ENCODE measurements at places on chromosomes 11 and 22.

- DNase-seq: no peak
Measured at GRCh38 chr11:19674836-19675235, 37.8 kb upstream of the NAV2 start.

DNA sequence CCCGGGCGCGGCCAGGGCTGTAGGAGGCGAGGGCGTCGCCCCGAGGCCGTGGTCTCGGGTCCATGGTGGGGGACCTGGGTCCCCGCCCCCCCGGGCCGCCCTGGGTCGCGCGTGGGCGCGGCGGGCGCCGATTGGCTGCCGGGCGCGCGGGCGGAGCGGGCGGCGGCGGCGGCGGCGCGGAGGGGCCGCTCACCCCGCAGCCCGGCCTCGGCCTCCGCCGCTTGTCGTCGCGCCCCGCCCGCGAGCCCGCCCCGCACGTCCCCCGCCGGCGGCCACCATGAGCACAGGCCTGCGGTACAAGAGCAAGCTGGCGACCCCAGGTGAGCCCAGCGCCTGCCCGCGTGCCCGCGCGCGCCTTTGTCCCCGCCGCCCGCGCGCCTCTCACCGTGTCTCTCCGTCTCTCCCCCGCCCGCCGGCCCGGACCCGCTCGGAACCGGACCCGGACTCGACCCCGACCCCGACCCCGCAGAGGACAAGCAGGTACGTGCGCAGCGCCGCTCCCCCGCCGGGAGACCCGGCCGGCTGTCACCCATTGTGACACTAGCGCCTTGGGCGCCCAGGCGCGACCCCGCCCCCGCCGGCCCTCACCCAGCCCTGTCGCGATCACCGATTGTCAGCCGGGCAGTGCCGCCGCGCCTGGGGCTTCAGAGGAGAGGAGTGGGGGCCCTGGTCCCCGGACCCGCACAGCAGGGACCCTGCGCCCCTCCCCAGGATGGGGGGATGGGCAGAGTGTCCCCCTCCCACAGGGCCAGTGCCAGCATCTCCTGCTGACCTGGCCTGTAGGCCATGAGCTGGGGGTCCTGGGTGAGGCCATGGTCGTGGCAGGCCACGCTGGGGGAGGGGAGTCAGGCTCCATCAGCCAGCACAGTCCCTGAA lies at the start of gene SEPTIN5:
Gene SEPTIN5 (plus strand): TSS at position 192 of the 876 bp plus-strand sequence. CDS start 86 bp downstream, at position 278.
- DNase-seq: no peak

DNA sequence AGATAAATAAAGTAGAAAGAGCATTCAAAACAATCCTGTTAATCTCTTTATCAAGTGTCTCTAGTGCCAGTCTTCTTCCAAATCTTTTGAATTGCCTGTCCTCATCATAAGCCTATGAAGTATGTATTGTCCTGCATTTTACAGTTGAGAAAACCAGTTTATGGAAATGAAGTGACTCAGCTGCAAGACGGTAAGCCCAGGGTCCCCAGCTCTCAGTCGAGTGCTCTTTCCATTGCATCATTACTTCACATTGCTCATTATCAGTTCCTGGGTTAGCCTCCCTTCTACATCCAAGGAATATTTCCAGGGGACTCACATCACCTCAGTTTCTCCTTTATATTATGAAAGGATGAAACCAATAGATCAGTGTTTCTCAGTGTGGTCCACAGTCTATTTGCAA lies 9.1 kb upstream of the P4HA3 start:
- peak; percentile 30 for DNase-seq

- DNase-seq: no peak
Measured at GRCh38 chr11:76674517-76675400, 4.2 kb upstream of the LRRC32 start.

- DNase-seq: peak; percentile 53
Measured at GRCh38 chr11:131430473-131431208, 60.2 kb downstream of the NTM start.

GRCh38 chr11:12995188-12995587 lies 13.9 kb upstream of the RASSF10 start:
- DNase-seq: no peak

GRCh38 chr11:44427432-44427831 lies 117.5 kb upstream of the ALX4 start:
- no peak for DNase-seq

- DNase-seq: no peak
Measured at GRCh38 chr22:38071421-38072321, 12.3 kb downstream of the SLC16A8 start.

DNA sequence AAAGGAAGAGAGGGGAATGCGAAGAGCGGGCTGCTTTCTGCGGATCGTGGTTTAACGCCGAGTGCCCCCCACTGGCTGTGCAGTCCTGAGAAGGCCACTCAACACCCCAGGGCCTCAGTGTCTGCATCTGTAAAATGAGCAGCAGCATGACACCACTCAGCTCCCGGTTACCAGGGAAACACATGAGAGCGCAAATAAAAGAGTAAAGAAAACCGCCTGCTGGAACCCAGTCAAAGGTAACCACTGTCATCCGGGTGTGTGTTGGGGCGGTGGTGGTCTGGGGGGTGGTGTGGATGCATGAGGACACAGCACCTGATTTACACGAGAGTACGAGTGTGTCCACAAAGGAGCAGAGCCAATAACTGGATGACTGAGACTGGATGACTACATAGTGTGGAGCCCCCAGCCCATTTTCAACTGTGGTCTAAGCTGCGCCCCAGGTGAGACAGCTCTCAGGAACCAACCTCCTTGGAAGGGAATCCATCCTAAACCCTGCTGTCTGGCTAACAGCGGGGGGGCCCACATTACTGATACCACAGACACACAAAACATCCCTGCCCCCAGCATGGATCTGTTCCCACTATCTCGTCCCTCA lies 5.7 kb downstream of the CELSR1 start:
- no peak for DNase-seq

DNA sequence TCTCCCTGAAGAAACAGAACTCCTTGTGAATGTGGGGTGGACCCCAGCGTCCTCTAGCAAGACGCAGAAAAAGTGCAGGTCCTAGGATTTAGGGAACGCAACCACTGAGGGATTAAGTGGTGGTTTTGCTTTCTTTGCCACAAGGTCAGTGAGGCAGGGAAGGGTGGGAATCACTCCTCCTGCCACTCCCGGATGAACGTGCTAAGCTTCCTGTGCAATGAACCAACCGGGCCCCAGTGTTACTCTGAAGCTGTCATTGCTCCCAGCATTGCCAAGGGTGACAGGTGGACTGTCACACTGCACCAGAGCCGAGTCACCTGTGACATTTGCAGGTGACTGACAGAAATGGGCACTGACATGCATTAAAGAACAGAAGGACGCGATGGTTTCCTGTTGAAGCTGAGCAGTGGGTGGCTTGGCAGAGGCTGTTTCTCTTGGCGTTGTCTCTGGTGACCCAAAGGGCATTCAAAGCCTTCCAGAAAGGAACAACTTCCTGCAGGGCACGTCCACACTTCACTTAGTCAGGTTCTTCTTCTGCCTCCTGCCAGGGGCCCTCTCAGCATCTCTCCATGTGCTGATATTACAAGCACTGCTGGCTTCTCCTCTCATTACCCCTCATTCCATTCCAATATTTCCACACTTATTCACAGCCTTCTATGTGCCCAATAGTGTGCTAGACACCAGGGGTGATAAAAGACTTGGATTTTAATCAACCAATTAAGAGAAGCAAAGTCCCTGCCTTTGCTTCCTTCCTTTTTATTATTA lies 9.7 kb downstream of the KIRREL3 start:
- DNase-seq: peak; percentile 65

DNA sequence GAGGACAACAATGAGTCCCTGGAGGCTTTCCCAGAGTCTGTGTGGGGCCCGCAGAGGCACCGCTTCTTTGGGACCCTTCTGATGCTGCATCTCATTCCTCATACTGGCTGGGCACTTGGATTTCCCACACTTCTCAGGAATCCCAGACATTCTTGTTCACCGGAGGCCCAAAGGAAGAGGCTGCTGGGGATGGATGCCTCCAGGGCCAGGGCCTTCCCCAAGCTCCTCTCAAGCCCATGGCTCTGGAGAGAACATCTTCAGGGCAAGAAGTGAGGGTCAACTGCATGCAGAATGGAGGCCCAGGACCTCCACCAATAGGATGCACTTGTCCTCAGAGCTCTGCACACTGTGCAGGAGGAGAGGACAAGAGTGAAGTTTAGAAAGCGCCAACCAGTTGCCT lies 34.6 kb downstream of the DKK3 start:
- DNase-seq: peak; percentile 81

DNA sequence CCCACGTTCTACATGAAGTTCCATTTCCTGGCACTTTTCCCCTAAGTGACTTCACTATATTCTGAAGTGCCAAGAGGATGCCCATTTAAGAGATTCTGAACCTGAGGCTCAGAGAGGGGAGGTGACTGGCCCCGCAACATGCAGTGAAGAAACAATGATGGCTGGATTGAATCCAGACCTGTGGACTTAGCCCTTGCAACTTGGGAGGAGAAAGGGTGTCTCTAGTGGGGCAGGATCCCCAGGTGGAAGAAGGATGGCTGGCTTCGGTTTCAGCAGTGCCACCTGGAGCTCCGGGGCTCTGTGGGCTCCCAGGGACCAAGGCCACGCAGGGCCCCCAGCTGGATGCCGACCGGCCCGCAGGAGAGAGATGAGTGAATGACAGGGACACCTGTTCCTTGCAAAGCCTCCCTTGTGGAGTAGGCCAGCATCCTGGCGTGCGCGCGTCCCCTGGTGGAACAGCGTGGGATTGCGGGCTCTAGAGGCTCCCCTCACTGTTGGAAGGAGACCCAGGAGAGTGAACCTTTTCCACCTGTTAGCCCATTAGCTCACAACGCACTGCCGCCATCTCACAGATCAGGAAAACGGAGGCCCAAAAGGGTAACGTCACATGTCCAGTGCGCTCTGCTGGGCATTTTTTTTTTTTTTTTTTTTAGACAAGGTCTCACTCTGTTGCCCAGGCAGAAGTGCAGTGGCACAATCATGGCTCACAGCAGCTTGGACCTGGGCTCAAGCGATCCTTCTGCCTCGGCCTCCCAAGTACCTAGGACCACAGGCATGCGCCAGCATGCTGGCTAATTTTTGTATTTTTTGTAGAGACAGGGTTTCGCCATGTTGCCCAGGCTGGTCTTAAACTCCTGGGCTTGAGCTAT lies 104.7 kb downstream of the KIAA1671 start:
- DNase-seq: peak; percentile 17

GRCh38 chr11:128745311-128746136 lies 51.7 kb downstream of the FLI1 start:
- peak; percentile 67 for DNase-seq

GRCh38 chr11:71381781-71382505 lies 66.2 kb downstream of the DHCR7 start:
- DNase-seq: no peak

GRCh38 chr11:43738600-43739409 lies 58.3 kb downstream of the HSD17B12 start:
- DNase-seq: peak; percentile 86

DNA sequence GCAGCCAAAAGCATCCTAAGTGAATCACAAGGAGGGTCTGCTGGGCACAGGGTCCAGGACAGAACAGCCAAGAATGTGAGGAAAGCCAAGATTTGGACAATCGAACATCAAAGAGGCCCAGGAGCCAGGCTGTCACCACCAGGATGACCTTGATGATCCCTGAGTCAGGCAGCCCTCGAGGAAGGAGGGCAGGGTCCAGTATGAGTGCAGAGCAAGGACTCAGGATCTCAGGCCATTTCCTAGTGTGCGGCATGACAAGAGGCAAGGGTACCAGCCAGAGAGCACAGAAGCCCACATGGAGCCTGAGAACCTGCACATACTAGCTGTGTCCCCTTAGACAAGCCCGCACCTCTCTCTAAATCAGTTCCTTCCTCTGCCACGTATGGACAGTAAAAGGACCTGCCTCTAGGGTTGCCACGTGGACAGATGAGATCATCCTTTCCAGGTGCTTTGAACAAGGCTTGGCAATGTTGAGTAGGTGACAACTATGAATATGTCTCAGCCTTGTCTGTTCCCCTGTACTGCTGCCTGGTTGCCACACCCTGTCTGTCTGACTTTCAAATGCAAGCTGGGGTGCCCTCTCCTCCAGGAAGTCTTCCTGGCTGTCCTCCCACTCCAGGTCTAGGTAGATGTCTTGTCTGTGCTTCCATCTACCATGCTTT lies 32.2 kb upstream of the ISX start:
- no peak for DNase-seq

GRCh38 chr11:13229136-13229535 lies 48.5 kb upstream of the BMAL1 start:
- no peak for DNase-seq

DNA sequence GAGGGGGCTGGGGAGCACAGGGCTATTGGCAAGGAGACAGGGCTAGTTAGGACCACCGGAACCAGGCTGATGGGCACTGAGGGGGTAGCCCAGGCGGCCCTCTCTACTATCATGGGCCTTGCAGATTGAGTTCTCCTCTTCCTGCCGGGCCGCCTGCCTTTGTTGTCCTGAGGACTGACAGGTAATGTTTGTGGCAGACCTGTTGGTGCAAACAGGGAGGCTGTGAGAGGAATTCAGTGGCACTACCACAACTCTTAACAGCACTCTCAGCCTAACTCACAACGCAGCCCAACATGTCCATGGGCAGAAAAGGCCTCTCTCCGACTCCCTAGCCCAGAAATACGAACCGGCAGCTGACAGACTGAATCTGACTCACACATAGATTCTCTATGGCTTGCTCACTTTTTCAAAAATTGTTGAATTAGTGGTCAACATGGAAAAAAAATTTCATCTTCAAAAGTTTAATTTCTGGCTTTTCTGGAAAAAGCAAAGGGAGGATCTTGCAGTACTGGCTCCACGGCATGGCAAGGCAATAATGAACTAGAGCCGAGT lies 11.4 kb downstream of the KCNJ5 start:
- DNase-seq: peak; percentile 72

DNA sequence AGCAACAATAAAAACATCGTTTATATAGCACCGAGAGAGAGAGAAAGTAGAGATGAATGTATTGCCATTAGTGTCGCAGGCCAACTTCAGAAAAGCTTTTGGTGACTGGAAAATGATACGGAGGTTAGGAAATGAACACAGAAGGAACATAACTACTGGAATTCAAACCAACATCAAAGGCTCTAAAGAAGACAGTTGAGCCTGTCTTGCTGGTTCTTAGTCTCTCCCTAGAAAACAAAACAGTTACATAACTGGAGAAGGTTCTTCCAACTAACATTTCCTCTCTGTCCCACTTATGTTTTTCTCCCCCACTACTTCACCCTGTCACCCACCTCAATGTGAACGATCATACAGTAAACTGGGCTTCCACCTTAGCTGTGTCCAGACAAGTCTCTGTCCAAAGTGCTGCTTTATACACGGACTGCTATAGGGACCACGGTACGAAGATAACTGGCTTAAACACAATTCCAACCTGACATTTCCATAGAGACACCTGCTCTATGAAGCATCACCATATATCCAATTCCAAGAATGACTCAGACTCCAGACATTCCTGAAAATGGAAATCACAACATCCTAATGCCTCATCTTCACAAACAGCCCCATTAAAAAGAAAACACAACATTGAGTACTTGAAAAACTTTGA lies 85.2 kb upstream of the ARHGAP32 start:
- DNase-seq: no peak

GRCh38 chr11:28108958-28109357 lies 770 bp downstream of the METTL15 start:
- peak; percentile 17 for DNase-seq

DNA sequence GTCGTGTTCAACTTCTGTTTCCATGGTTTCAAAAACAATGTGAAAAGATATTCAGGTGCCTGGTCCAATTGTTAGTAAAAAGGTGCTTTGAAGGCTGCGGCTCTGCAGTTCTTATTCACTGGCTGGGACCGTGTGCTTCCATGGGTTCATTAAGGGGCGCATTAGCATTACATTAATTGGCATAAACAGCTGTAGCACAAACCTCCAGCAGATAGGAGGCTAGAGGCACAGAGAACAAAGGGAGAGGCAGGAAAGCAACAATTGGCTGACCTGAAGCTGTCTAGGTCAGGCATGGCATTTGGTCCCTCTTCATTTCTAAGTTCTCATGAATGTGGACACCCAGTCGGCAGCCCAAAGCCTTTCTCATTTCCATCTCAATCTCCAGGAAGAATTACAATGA lies 16.6 kb downstream of the PAK1 start:
- DNase-seq: no peak

- no peak for DNase-seq
Measured at GRCh38 chr22:33639588-33640254, 280.6 kb downstream of the LARGE1 start.
